Left ventricle myocardium superior (tissue), 1 donor: ENCODE measurements at places on chromosomes 3 and 15.

DNA sequence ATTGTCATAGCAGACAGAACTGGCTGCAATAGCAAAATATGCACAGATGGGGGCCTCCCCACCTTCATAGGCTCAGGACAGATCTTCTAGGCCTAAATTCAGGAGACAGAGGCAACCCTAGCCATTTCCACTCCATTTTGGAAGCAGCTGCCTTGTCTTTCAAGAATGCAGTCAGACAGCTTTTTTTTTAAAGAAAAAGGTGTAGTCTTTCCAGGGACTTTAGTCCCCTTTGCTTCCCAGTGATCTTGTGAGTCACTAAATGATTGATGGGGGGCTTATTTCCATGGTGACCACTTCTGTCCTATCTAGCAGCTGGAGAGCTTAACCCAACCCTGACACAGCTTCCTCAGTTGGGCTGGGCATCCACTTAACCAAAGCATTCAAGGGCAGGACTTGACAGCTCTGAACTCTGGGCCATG, 165.9 kb downstream of the TPRG1 start:
- DNase-seq, result no peak

- no peak for DNase-seq
These were observed 1169.2 kb downstream of the OTOL1 start for GRCh38 chr3:162665684-162666391.

DNA sequence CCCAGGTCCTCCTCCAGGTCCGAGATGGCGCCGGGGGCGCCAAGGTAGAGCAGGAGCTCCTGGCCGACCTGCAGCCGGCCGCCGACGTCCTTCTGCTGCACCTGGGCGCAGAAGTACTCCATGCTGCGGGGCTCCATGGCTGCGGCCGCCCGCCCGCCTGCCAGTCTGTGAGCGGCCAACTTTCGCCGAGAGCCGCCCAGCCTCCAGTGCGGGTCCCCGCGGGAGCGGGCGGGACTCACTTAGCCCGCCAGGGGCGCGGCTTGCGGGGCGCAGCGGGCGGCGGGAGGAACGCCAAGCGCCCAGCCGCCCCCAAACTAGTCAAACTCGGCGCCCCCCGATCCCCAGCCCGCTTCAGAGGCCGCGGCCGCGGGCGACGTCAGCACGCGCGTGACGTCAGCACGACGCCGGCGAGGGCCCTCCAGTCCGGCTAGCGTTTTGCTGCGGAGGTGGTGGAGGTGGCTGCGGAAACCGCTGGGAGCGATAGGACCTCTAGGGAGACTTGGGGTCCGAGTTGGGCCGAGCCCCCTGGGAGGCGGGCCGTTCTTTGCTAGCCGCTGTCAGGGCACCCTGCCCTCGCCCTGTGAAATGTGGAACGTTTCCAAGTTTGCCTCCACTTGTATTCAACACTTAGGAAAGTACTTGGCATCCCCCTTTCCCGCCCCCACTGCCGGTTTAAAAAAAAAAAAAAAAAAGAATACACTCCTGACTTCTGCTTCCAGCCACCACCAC, at the start of gene CLASP2:
Gene CLASP2 (minus strand): TSS at position 389 of the 729 bp plus-strand sequence. CDS start 252 bp downstream, at position 137.
- DNase-seq, result peak; percentile 94

DNA sequence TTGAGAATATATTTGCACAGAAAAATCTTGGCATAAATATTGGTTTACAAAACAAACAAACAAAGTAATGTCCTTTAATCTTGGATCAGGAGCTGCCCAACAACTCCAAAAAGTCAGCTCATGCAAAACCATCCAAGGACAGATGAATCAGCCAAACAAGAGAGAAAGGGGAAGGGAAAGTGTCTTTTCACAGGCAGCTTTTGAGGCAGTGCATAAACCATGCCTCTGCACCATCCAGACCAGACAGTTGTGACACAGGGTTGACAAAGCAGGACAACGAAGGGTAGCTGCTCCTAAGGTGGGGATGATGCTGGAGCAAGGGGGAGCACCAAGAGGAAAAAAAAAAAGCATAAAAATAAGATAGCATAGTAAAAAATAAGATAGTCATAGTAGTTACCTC, 8.7 kb downstream of the CD86 start:
- no peak for DNase-seq

- DNase-seq, result no peak
These were observed 12.9 kb downstream of the PCYT1A start for GRCh38 chr3:196274585-196274984.

- DNase-seq, result no peak
These were observed 26.3 kb downstream of the COL6A6 start for GRCh38 chr3:130543322-130543721.

GRCh38 chr3:39445927-39446326, 21.6 kb upstream of the MOBP start:
- DNase-seq, result no peak

- DNase-seq, result peak; percentile 66
These were observed 330.2 kb downstream of the TIGIT start for GRCh38 chr3:114624047-114624445.

DNA sequence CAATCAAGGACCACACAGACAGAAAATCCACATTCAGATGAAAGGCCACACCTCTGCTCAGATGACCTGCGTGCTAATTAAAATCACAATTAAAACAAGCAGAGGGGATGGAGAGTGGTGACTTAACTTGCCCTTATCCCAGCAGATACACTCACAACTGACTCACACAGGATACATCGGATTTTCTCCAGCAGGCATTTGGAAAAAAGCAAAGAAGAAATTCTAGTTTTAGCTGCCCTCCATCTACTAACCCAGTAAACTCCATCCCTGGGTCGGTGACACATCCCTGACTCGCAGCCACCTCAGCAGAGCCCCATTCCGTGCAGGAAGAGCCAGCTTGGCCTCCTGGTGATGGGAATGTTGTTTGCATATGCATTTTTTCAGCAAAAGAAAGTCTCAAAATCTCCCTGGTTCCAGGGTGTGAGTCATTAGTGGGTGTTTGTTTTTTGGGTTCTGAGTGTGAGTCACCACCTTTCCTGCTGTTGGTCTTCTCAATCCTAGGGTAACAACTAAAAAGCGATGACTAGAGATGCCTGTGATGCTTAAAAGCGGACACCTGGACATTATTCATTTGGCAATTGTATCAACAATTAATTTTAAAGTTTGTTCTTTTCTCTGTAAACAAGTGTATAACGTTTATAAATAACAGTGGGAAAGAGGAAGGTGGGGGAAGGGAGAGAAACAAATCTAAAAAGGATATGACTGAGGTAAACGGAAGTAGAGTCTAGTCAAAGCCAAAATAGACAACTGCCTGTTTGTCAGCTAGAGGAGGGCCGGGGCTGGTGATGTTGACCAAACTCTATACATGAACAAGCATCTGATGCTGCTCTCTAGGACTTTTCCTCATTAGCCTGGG, 49.8 kb upstream of the SLC4A7 start:
- peak; percentile 53 for DNase-seq

DNA sequence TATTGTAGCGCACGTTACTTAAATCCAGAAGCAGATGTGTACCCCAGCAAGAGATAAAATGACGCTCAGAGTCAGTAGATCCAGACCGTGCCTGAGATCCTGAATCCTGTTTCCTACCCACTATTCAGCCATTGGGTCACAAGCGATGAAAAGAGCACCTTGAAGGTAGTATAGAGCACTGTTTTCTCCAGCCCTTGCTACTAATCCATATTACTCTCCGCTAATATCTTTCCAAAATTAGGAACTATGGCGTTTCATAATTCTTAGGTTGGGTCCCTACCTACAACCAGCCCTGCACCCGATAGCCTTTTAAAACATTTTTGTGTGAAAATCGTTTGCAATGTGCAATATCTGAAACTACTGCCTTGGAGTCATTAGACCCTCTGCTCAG, 596 bp downstream of the BTD start:
- DNase-seq, result no peak

GRCh38 chr15:87722941-87723691, 533.4 kb downstream of the NTRK3 start:
- no peak for DNase-seq
